Femur (tissue), 1 donor: ENCODE measurements at places on chromosomes 16 and 17.

DNA sequence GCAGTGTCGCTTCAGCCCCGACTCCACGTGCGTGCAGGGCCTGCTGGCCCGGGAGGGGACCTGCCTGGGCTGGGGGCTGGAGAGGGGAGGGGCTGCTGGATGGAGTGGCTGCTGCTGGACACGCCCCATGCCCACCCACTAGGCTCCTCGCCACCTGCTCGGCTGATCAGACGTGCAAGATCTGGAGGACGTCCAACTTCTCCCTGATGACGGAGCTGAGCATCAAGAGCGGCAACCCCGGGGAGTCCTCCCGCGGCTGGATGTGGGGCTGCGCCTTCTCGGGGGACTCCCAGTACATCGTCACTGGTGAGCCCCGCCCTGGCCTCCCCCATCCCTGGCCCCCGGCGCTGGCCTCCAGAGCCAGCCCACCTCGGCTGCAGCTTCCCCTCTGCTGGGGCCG, 2.4 kb downstream of the BRICD5 start:
- DNase-seq, result no peak

- no peak for DNase-seq
Observed at GRCh38 chr16:52727441-52727840, 180.5 kb upstream of the TOX3 start.

DNA sequence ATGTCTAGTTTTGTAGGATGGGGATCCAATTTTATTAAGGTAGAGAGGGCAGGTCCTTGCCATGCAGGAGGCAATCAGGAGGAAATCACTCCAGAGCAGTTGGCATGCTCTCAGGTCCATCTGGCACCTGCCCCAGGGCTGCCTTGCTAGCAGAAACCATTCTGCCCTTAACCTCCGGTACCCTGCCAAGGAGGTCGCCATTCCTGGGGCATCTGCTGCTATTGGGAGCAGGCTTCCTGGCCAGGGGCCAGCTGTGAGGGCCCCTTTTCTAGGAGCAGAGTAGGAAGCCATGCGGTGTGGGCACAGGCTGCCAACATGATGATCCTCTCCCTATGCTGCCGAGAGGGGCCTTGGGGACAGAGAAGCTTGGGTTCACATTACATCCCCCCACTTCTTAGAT, 47.6 kb upstream of the MGAT5B start:
- DNase-seq, result no peak

DNA sequence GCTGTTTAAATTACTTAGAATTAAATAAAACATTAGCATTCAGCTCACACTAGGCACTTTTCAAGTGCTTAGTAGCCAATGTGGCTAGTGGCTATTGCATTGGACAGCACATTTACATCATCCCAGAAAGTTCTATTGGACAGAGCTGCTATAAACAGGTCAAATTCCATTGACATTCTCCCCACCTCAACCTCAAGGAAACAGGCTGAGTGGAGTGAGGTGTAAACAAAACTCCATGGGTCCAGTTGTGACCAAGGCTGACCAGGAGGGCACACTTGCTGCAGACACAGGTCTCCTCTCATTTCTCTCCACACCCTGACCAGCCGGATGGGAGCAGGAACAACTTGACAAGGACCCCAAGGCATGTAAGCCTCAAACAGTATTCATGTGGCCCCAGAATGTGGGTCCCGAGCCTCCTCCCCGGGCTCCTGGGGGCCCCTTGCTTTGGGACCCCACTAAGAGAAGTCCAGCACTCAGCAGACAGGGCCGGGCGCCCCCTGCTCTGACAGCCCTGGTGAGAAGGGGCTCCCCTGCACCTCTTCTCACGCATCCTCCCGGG, 488 bp downstream of the C17orf113 start:
- no peak for DNase-seq

GRCh38 chr17:79377230-79377786, 233.5 kb downstream of the RBFOX3 start:
- DNase-seq, result no peak

DNA sequence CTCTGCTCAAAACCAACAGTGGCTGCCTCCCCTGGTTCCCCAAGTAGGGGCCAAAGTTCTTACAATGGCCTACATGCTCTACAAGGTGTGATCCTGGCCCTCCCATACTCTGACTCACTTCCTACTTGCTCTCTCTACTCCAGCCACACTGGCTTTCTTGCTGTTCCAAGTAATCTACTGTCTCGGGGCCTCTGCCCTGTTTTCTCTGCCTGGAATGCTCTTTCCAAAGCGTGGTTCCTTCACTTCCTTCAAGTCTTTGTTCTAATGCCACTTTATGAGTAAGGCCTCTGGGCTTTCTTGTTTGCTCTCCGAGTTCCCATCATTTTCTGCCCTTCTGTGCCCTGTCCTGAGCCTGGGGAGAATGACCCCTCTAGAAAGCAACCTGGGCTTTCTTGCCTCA, 4.1 kb upstream of the CDH3 start:
- no peak for DNase-seq

DNA sequence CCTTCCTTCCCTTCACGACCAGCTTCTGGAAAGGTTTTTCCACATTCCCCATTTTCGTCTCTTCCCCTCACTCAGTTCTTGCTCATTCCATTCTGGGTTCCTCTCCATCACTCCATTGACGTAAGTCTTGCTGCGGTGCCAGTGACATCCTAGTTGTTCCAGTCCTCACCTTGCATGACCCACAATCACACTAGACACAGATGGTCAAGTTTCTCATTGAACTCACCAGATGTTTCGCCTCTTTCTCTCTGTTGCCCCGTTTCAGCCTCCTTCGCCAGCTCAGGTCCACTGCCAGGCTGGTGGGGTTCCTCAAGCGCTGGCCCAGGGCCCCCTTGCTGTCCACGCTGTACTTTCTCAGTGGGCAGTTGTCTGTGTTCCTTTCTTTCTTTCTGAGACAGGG, 43.4 kb downstream of the CCDC42 start:
- DNase-seq, result no peak

- DNase-seq, result no peak
Observed at GRCh38 chr17:73872816-73873215, 228.6 kb upstream of the SDK2 start.

DNA sequence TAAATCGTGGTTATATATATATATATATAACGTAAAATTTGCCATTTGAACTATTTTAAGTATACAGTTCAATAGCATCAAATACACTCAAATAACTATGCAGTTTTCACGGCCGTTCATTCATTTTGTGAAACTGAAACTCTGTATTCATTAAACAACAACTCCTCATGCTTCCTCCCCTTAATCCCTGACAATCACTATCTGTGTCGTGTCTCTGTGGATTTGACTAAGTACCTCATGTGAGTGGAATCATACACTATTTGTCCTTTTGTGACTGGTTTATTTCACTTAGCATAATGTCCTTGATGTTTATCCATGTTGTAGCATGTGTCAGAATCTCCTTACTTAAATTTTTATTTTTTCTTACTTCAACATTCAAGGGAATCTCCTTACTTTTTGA, 2.8 kb downstream of the CCL23 start:
- DNase-seq, result no peak

DNA sequence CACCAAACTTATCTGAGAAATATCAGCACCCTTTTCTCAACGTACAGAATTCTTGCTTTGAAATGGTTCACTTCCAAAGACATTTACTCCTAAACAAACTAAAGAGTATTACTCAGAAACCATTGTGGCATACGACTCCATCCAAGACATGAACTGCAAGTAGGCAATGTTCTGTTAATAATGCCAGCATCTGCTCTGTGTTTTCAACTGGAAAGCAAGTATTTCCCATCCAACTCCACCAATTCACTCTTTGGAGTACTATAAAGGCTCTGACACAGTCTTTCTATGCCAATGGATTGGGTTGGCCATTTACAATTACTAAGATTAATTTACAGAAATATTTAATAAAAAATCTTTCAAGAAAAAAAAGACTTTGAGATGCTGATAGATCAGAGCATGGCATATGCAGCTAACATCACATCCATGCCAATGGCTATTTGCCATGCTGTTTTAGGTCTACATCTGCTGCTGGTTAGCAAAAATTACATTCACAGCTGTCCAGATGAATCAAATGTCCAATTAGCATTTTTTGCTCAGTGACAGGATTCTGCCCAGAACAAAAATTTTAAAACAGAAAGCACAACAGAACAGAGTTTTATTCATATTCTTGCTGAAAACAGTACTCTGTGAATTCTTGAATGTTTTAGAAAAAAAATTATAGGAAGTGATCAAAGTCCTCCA, 65.9 kb upstream of the HLF start:
- DNase-seq, result no peak

- DNase-seq, result no peak
Observed at GRCh38 chr16:27407133-27407532, 5.2 kb downstream of the IL21R start.

GRCh38 chr17:78678222-78678557, 101.0 kb upstream of the DNAH17 start:
- peak; percentile 62 for DNase-seq

DNA sequence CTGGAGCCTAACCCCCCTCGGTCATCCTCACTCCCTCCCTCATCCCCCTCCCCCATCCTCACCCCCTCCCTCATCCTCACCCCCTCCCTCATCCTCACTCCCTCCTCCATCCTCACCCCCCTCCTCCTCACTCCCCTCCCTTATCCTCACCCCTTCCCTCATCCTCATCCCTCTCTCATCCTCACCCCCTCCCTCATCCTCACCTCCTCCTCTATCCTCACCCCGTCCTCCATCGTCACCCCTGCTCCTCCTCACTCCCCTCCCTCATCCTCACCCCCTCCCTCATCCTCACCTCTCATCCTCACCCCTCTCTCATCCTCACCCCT, 571 bp downstream of the PRSS33 start:
- no peak for DNase-seq

- DNase-seq, result peak; percentile 66
Observed at GRCh38 chr17:82440991-82441627, 9.4 kb downstream of the CYBC1 start.

GRCh38 chr17:17683710-17684365, 2.6 kb downstream of the RAI1 start:
- DNase-seq, result no peak

- DNase-seq, result no peak
Observed at GRCh38 chr16:85507342-85507741, 105.8 kb upstream of the GSE1 start.

- DNase-seq, result peak; percentile 73
Observed at GRCh38 chr17:38451030-38451839, 23.0 kb downstream of the ARHGAP23 start.

DNA sequence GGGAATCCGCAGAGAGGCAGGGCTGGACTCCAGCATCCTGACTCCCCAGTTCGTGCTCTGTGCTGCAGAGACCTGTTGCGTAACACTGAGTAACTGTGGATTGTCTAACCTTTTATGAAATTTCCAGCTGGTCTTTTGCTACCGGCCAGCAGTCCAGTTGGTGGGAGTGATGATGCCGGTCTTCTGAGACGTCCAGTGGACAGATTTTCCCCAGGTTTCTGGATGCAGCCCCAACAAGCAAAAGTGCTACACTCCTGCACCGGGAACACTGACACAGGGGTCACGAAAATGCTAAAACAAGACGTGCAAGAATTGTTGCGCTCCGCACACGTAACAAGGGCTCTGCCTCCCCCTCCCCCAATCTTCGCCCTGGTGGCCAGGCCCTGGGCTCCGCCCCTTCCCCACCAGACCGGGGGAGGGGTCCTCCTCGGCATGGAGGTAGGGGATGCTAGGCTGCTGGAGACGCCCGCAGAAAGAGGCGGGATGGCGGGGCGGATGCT, 701 bp upstream of the MRC2 start:
- peak; percentile 90 for DNase-seq

DNA sequence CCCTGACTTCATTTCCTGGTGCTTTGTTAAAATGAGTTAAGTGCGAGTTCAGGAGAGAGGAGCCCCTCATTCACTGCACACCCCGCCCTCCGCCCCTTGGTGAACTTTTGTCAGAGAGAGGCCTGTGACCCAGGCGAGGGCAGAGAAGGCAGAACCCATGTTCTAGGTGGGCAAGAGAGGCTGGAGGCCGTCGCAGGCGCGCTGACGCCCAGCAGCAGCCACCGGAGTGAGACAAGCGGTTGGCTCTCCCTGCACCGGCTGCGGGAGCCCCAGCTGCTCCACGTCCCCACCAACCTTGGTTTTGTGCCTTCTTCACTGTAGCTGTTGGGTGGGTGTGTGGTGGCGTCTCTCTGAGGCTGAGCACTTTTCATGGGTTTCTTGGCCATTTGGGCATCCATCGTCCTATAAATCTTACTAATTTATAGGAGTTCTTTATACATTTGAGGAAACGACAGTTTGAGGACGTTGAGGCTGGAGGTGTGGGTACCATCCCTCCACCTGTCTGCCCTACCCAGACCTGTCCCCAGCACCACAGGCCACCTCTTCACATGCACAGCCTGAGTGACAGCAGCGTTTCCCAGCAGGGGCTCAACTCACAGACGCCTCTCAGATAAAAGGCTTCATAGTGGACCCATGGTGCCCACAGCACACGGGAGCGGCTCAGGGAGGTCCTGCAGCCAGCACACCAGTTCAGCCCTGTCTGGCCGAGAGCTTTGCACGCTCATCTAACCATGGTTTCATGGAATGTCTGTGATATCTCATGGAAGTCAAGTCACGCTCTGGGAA, 45.2 kb upstream of the CBFA2T3 start:
- DNase-seq, result no peak

GRCh38 chr17:48486557-48486956, 44.3 kb downstream of the HOXB1 start:
- peak; percentile 42 for DNase-seq
